ENCODE measurements at places on chromosomes 5 and 9.

GRCh38 chr5:139797856-139798510 is 2.4 kb downstream of the PSD2 start:
- no peak for ATAC-seq

DNA sequence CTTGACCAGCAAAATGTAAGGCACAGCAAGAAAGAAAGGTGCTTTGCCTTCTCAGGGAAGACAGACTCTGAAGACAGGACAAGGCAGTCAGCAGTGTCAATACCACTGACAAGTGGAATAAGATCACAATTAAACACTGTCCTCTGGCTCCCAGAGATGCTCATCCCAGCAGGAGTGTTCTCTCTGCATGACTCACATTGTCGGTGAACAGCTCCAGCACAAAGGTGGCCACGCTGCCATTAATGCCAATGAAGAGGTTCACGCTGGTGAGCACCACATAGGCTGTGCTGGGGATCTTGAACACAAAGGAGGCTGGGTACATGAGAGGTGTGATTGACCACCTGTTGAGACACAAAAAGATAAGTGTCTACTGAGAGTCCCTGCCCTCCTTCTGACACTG is 31.9 kb downstream of the NIPSNAP3B start:
- no peak for ATAC-seq

- peak; percentile 84 for ATAC-seq
These were observed 134.4 kb downstream of the ERCC6L2 start for GRCh38 chr9:96009690-96010472.

- no peak for ATAC-seq
These were observed 1.0 kb upstream of the DAB2IP start for GRCh38 chr9:121650217-121651007.

DNA sequence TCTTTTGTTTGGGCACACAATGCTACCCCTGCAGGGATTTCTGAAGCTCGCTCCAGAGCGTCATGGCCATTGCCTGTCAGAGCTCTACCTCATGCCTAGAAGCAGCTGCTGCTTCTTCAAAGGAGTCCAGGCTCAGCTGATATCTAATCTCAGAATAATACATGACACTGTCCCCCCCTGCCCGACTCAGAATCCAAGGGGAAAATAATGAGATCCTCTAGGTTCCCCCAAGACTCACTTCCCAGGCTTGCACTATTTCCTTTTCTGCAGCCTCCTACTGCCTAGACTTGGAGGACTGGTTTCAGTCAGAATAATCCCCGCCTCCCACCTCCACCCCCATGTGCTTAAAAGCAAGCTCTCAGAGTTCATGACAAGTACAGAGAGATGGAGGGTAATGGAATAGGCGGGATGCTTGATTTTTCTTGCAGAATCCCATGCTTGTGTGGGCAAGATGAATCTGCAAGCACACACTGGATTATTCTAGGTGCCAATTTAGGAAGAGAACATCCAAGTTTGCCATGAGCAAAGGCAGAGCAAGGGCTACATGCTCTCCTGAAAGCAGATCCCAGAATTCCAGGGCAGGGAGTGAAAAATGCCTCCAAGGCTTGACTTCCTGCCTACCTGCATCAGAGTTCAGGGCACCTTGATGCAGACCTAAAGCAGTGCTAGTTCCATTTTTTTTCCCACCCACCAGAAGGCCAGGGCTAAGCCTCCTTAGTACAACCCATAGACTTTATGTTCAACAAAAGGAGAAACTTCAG is 97.4 kb upstream of the IFNK start:
- no peak for ATAC-seq

Measured in activated T-helper 17 cell treated with anti-CD3 and anti-CD28 coated beads, Interleukin-2, amount 50 U/mL, for 72 hours (primary cell).